CD14-positive monocyte (primary cell): ENCODE measurements at places on chromosomes 7 and 10.

- DNase-seq = no peak
Measured at GRCh38 chr10:50316174-50316573, 64.9 kb upstream of the ASAH2 start.

DNA sequence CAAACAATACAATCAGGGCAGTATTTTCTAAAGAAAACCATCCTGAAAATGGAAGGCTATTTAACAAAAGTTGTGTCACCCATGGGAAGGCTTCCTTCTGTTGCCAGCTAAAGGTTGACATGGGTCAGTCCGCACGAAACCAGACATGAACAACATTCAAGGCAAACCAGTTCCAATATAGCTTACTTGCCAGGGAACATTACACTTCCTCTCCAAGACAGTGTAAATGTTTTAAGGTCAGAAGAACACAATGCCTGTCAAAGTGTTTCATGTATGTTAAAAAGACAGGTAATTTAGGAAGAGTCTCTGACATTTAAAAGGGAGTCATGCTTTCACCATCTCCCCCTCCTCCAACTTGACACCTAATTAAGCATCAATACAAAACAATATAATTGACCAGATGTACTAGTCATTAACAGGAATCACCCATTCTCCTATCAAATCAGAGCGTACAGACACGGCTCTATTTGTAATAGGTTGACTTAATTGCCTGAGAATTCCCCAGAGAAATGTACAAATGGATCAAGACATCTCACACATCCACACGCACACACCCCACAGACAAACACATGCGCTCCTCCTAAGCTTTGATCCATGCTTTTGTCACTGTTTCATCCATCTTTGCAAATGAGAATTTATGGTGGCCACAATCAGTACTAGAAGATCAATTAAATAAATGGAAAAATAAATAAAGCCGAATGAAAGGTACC, 69.5 kb downstream of the CACNA2D1 start:
- DNase-seq = no peak

DNA sequence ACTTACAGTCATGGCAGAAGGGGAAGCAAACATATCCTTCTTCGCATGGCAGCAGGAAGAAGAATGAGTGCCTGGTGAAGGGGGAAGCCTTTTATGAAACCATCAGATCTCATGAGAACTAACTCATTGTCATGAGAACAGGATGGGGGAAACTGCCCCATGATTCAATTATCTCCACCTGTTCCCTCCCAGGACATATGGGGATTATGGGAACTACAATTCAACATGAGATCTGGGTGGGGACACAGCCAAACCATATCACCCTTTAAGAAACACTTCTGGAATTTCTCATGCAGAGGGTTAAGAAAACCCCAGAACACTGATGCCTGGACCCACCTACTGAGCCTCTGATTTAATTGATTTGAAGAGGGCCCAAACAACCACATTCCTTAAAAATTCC, 63.3 kb upstream of the DNAJB12 start:
- DNase-seq = no peak

DNA sequence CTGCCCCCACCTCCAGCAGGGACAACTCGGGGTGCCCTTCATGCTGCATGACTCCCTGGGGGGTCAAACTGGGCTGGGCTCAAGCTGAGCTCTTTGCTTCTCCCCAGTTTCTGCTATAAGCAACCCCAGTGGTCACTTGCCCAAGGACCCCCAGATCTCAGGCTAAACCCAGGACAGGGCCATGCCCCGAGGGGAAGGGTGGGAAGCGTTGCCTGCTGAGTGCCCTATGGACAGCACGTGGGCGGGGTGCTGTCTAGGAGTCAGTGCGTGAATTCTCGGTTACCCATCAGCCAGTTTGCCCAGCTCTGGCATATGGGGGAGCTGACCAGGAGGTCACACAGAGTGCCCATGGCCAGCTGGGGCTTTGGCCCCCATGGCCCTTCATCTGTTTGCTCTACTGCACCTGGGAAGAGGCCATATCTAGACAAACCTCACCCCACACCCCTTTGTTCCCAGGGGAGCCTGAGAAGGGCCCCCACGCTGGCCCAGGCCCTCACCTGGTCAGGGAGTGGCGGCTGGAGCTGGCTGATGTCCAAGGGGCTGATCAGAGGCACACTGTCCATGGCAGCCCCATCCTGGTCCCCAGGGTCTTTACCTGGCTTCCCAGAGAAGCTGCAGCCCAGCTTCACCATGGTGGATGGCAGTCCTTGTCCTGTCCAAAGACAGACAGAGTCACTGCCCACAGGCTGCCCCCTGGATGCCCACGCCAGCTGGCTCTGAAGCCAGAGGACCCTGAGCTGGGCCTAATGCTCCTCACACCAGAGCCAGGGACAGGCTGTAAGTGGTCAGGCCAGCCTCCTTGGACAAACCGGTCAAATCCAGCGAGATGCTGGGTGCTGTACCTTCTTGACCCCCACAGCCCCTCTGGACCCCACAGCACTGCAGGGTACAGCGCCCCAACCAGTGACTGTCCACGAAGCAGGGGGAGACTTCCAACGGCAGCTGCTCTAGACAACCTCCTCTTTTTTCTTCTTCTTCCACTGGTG, 8.0 kb downstream of the CALY start:
- no peak for DNase-seq

- no peak for DNase-seq
Measured at GRCh38 chr7:104217620-104218019, 9.8 kb upstream of the ORC5 start.

DNA sequence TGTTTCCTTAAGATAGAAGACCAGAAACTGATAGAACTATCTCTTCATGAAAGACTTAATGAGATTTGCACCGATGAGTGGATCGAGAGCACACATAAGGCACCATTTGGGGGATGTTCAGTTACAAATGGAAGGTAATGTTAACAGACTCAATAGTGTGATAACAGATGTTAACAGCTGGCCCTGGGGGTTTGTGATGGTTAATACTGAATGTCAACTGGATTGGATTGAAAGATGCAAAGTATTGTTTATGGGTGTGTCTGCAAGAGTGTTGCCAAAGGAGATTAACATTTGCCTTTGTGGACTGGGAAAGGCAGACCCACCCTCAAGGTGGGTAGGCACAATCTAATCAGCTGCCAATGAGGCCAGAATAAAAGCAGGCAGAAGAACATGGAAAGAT, 130.5 kb upstream of the DGKB start:
- no peak for DNase-seq

DNA sequence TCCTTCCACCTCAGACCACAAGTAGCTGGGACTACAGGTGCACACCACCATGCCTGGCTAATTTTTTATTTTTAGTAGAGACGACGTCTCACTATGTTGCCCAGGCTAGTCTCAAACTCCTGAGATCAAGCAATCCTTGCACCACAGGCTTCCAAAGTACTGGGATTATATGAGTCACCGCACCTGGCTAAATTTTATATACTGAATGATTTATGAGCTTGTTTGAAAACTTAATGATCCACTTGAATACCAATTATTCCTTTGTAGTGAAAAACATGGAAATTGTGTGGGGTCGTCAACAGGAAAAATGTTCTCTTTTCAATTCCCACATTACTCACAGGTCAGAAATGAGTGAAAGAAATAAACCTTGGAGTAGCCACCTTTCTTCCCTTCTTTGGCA, 31.3 kb downstream of the RAPGEF5 start:
- DNase-seq = no peak

DNA sequence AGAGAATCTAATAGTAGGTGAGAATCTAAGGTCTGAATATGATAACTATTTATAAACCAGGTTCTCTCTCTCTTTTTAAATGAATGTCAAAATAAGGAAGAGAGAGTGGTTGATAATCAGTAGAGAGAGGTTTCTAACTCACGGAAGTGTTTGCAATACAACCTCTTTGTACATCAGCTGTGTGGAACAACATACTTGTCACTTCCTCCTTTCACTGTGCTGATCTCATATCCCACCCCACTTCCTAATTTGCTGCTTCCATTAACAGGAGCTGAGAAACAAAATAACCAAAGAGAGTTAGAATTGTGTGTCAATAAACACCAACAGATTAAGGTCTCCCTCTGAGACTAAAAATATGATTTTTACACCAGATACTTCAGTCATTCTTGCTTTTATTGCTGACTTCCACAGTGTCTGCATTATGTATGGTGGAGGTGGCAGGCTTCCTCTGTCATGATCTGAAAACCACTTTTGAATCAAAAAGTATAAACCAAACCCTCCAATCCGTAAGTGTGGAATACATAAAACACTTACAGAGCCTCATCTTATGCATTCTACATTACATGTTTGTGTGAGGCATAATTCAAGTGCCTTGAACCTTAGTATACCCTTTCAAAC, 25.0 kb downstream of the CACUL1 start:
- peak; percentile 83 for DNase-seq

DNA sequence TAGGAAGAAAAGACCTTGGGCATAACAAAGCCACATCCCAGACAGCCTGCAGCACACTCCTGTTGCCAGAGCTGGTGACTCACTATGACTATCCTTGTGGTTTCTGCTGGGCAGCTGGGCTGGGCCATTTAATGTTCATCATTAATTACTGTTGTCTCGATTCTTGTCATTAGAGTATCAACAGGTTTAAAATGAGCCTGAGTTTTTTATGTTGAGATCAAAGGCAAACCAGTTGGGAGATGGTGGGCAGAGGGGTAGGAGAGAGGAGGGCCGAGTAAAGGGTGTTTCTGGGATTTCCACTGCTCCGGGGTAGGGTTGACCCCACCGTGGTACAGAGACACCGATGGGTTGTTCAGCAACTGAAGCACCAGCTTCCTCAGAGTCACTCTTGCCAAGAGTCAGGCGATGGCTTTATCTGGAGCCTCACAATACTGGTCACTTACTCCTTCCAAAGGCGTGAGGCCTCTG, 128.7 kb upstream of the LYZL1 start:
- no peak for DNase-seq

- DNase-seq = no peak
Measured at GRCh38 chr7:33880787-33881186, 24.6 kb upstream of the BMPER start.

DNA sequence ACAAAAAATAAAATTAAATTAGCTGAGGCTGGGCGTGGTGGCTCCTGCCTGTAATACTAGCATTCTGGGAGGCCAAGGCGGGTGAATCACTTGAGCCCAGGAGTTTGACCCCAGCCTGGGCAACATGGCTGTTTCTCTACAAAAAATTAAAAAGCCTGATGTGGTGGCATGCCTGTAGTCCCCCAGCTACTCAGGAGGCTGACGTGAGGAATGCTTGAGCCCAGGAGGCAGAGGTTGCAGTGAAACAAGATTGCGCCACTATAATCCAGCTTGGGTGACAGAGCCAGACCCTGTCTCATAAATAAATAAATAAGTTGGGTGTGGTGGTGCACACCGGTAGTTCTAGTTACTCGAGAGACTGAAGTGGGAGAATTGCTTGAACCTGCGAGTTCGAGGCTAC, 65.1 kb downstream of the GNA12 start:
- peak; percentile 33 for DNase-seq

- no peak for DNase-seq
Measured at GRCh38 chr10:86592413-86592812, 61.9 kb upstream of the OPN4 start.

GRCh38 chr7:150336746-150337145, 4.7 kb downstream of the RARRES2 start:
- DNase-seq = no peak

DNA sequence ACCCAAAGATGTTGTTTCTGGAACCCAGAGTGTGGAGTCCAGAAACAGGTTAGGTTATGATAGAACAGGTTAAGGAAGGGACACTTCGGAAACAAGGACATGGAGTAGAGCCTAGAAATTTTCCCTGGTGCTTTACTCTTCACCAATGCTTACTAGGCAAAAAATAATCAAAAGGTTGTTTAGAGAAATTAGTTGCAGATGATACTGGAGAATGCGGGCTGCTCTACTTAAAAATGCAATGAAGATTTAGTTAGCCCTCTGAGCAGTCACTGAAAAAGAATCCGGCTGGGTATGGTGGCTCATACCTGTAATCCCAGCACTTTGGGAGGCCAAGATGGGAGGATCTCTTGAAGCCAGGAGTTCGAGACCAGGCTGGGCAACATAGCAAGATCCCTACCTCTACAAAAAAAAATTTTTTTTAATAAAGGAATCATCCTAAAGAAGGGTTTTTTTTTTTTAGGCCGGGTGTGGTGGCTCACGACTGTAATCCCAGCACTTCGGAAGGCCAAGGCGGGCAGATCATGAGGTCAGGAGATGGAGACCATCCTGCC, 3.3 kb upstream of the UBE2H start:
- DNase-seq = no peak

DNA sequence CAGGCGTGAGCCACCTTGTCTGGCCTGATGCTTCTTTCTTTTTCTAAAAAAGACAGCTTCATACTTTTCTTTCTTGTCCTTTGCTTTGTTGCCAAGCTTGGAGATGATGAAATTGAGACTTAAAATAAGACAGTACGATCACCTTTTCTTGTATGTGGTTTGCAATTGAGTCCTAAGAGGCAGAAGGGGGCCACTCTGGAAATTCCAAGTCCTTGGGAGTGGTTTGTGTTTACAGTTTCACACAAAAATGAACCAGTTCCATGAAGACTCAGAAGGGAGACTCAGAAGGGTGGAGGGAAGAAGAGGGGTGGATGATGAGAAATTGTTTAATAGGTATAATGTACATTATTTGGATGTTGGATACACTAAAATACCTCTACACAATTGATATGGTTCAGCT, 70.7 kb upstream of the TNS3 start:
- DNase-seq = no peak

DNA sequence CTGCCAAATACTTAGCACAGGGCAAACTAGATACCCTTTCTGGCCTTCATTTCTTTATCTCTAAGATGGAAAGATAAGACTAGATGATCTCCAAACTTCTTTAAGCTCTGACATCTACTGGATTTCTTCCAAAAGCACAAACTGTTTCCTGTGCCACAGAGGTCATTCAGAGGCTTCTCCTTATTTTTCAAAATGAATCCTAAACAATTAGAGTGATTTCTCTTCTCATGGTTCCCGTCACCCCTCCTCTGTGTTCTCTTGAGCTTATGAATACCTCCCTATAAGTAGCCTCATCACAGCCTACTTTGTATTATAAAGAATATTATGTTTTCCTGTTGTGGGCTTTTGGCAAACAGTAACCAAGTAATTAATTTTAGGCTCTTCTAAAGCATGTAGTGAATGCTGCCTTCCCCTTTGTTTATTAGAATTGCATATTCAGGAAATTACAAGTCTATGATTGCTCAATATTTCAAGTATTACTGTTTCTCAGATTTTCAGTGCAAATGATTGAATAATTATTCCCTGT, 179.5 kb downstream of the REEP3 start:
- no peak for DNase-seq

DNA sequence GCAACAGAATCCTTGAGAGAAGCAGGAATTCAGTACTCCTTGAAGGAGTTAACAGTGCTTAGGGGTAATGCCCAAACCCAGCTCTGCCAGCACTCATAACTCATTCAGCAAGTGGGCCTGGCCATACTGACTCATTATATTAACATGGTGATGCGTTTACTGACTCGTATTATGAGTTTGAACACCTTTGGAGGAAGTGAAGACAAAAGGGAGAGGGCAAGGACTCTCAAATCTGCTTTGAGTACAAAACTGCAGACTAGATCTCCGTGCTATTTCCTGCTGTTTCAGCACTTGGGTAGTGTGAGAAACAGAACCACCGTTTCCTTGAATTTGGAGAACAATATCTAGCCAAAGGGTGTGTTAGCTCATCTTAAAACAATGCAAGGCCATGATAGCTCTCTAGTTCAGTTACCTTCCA, 30.8 kb downstream of the SLC16A9 start:
- no peak for DNase-seq

GRCh38 chr10:64376167-64376566, 855.0 kb downstream of the REEP3 start:
- DNase-seq = no peak

- DNase-seq = no peak
Measured at GRCh38 chr10:129101232-129101980, 365.6 kb upstream of the MGMT start.
